B cell (primary cell): ENCODE measurements at places on chromosomes 4 and X.

GRCh38 chr4:168832763-168833575 is 177.1 kb downstream of the CBR4 start:
- peak; percentile 21 for DNase-seq

DNA sequence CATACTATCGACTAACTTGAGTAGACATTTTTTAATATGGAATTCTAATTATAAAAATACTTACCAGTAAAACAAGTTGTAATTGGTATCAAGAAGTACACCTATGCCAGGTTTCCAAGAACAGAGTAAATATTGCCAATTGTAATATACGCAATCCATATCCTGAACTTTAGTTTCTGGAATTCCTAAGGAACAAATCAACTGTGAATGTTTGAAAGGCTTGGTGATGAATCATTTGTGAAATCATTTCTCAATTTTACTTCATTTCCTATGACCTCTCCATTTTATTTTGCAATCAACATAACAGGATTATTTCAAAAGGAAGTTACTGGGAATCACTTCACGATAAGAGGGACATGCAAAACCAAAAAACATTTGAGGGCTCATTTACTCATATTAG is 3.7 kb downstream of the IL13RA2 start:
- DNase-seq: no peak

DNA sequence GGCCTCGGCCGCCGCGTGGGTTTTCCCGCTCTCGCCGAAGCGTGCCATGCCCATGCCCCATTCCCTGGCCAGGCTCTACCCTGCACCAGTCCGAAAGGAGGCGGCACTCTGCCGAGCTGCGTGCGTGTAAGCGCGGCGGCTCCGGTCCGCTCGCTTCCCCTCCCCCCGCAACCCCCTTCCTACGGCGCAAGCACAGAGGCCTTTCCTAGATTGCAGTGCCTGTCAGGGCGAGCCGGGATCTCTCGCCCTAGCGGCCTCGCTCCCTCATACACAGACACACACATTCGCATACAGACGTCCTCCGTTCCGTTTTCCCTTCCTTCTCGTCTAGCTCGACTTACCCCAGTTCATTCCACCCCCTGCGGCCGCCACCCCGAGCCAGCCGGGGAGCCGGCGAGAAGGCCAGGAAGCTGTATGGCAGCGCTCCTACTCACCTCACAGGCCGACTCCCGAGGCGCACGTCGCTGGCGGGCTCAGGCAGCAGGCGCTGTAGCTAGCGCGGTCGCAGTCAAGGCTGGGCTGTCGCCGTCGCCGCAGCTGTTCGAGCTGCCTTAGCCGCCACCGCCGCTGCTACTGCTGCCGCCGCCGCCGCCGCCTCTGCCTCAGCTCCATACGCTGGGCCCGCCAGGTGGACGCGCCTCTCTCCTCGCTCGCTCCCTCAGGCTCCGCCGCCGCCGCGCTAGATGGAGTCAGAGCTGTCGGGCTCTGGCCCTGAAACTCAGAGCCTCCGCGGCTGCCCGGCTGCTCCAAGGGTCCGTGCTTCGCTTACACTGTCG is 615 bp downstream of the NEXMIF start:
- DNase-seq: peak; percentile 53

GRCh38 chr4:119638359-119638758 is 9.8 kb upstream of the PDE5A start:
- DNase-seq: no peak

DNA sequence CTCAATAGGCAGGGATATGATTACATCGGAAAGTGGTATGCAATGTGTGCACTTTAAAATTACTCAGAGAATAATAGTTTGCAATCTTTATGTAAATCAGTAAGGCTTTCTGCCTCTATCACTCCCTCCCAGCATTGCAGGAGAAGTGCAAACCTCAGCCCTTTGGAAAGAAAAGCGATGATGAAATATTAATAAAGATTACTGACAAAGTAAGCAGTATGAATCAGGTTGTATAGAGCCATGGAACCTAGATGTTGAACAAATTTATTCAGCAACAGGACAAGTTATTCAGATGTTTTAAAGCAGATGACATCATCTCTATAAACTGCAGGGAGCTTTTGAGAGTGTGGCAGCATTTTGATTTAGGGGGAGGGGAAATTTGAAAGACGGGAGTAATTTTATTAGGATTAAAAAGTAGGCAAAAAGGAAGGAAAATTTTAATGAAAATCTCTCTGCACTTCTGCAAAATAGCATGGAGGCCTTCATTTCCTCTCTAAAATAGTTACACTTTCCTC is 631.7 kb upstream of the GRIA3 start:
- no peak for DNase-seq

DNA sequence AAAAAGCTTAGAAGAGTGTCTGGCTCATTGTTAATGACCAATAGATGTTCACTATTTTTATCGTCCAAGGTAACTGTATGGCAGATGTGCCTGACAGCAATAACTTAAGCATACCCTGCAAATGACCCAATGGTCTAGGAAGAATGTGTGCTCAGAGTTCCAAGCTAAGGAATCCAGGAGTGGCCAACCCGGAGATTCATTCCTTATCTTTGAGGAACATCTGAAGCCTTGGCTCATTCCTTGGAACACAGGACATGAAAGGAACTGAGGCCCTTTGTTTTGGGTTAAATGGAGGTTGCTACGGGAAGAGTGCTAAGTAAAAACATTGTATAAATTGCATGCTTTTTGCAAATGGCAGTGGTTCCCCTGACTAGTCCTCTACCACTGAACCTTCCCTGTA is 38.9 kb upstream of the EFNB1 start:
- no peak for DNase-seq

DNA sequence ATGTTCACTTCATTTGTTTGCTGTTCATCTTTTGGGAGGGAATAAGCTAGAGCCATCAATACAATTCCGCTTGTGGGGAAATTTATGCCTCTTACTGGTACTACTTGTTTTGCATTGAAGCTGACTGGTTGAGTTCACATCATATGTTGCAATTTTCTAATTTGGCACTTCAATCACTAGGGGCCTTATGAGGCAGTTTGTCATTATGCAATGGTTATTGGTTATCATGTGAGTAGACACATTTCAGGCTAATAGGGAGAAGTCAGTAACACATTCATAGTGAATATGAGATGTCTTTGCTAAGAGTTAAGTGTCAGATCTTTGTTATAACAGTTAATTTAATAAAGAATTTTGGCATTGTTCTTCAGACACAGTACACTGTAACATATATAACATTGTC is 5.0 kb downstream of the RPL36A start:
- no peak for DNase-seq

DNA sequence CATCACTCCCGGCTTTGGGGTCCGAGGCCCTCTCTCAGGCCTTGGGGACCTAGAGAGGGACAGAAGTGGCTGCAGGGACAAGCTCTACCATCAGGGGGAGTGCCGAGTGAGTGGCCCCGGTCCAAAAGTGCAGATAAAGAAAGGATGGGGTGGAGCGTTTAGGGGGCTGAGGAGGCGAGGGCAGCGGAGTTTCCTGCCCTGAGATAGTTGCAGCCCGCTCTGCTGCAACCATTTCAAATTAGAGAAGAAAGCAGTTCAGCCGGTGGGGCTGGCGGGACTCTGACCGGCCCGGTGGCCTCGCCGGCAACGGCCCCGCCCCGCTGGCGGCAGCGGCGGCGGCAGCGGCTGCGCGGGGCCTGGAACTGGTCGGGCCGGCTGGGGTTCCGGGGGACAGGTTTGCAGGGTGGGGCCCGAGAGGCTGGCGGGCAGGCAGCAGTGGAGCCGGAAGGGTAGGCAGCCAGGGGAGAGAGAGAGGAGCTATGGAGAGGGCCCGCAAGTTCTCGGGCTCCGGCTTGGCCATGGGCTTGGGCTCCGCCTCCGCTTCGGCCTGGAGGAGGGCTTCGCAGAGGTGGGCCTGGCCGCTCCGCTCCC is 7.6 kb downstream of the DLG3 start:
- peak; percentile 67 for DNase-seq

- DNase-seq: no peak
Measured at GRCh38 chr4:30716158-30716557, 4.0 kb upstream of the PCDH7 start.

- DNase-seq: no peak
Measured at GRCh38 chr4:34220601-34221000, 2023.7 kb downstream of the ARAP2 start.

- DNase-seq: no peak
Measured at GRCh38 chr4:40372651-40373050, 37.5 kb downstream of the CHRNA9 start.

GRCh38 chr4:8044699-8045098 is 105.0 kb upstream of the AFAP1 start:
- no peak for DNase-seq

- DNase-seq: no peak
Measured at GRCh38 chr4:24516926-24517325, 67.4 kb downstream of the DHX15 start.
